ENCODE measurements at places on chromosomes 6 and 20.

- DNase-seq = no peak
Measured at GRCh38 chr20:56730003-56730402, 100.9 kb downstream of the TFAP2C start.

GRCh38 chr20:46014517-46015396 is 6.0 kb downstream of the MMP9 start:
- no peak for DNase-seq

DNA sequence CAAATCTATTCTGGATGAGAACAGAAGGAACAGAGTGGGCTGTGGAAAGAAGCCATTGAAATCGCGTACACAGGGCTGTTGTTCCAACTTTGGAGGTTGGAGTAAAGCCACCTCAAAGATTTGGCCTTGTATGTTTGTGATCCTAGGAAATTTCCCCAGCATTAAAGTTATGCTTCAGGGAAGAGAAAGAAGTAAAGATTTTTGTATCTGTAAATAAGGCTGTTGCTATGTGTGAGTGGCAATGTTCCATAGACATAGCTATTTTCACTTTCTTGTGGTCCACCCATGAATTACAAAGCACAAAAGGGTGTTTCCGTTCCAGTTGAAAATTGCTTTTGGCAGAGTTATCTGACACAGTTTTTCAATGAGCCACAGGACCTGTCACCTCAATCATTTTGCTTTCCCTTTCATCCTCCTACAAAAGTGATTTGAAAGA is 321.3 kb downstream of the TFAP2B start:
- no peak for DNase-seq

- no peak for DNase-seq
Measured at GRCh38 chr6:18266523-18266912, 2.2 kb upstream of the DEK start.

GRCh38 chr20:22338140-22338708 is 246.1 kb downstream of the FOXA2 start:
- DNase-seq = no peak

- DNase-seq = no peak
Measured at GRCh38 chr20:58708246-58708931, 15.8 kb downstream of the NPEPL1 start.

DNA sequence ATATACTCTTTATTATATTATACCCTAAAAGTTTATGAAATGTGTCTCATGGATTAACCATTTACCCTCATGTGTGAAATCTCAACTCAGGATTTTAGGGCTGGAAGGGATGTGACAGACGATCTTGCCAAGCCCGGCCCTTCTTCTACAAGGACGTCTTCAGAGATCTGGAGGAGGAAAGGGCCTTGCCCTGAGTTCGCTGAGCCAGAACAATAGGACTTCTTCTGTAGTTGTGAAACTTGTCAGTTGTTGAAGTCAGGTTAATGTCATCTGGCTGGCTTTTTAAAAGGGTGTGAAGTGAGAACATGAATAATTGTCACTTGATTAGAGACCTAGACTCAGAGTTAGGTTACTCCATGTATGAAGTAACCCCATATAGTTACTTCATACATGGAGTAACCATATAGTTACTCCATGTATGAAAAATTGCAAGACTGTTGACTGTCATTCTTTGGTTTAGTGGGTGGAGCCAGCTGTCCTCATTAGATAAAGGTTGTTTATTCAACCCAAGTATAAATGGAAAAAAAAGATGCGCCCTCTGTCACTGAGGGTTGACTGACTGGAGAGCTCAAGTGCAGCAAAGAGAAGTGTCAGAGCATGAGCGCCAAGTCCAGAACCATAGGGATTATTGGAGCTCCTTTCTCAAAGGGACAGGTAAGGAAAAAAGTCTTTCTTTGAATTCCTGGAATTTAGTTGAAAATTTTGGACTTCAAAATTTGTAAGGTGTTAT is at the start of gene ARG1:
TSS of gene ARG1 (plus strand) at position 541 of the 730 bp plus-strand sequence. CDS start at position 598, 57 bp downstream.
- no peak for DNase-seq

- DNase-seq = no peak
Measured at GRCh38 chr20:14817101-14817500, 479.7 kb upstream of the FLRT3 start.

- no peak for DNase-seq
Measured at GRCh38 chr6:25263657-25264056, 15.5 kb upstream of the CARMIL1 start.

DNA sequence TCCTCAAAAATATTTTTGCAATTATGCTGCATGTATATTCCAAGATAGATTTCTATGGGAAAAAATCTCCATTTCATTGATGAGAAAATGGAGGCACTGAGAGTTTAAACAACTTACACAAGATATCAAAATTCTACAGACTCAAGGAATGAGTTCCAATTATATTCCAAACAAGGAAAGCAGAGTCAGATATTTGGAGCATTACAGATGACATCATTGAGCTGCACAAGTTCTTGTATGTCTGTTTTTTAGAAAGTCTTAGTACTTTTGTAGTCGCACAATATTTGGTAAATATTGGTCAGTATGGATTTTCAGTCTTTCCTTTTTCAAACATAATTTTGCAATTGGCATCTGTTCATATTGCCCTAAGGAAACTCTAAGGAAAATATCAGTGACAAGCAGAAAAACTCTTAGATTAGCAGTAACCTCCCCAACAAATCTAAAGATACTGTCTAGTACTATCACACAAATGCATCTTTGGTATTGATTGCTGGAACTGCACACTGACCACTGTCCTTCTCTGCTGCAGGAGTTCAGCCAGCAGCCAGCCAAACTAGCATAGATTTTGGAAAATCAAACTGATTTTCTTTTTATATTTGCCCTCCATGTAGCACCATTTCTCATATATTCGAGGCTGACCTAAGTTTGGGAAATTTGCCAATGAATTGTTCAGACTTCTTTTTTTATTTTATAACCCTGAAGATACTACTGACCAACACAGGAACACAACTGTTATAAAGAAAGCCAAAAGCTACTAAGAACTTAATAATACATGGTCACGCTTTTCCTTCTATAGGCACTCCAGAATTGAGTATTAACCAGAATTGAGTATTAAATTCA is 51.7 kb upstream of the TBX18 start:
- no peak for DNase-seq

GRCh38 chr20:47024461-47024937 is 129.9 kb downstream of the EYA2 start:
- DNase-seq = no peak

DNA sequence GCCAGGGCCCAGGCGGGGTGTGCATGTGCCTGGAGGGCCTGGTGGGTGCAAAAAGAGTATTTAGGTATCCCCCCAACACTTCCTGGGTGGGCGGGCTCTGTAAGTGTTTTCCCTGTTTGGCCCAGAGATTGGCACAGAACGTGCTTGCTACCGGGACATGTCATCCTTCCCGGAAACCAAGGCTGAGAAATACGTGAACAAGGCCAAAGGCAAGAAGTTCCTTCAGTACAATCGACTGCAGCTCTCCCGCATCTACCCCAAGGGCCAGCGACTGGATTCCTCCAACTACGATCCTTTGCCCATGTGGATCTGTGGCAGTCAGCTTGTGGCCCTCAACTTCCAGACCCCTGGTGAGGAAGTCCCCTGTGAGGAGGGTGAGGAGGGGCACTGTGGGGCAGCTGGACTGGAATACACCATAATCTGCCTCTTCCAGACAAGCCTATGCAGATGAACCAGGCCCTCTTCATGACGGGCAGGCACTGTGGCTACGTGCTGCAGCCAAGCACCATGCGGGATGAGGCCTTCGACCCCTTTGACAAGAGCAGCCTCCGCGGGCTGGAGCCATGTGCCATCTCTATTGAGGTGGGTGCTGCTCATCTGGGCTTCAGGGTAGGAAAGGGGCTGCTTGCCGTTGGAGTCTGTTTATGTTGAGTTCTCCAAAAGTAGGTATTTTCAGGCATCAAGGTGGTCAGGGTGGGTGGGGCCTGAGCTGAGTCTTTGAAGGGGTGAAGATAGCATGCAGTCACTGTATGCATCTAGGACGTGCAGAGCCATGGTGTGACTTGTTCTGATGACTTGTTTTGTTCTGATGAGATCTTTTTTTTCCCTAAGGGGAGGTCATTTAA is 35.2 kb downstream of the PLCG1 start:
- no peak for DNase-seq

- no peak for DNase-seq
Measured at GRCh38 chr6:155710704-155711103, 255.1 kb upstream of the NOX3 start.

DNA sequence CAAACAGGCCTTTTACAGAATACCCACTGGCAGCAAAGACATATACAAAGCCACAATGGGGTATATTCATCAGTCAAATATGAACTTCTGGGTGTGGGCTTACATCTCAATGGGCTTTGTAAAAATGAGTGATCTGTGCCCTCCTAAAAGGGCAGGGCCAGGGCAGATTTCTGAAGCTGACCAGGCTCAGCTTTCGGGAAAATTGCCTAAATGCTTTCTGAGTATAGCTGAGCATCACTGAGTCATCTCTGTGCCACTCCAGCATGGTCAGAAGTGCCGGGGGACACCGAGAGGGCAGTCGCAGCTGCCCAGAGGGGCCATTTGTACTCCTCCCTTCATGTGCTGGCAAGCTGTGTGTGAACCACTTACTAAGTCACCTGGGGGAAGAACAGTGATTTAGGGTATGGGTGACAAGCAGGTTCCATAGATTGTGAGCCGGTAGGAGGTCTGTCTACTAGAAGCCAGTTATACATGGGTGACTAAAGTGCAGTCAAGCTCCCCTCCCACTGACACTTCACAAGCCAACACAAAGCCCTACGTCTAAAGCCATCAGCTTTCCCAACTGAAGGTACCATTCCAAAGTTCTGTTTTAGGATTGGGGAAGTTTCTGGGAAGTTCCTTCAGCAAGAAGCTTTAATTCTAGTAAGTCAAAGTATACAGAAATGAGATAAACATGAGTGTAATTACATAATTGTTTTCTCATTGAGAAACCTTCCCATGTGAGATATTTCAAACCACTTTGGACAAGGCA is 147.6 kb upstream of the TAB2 start:
- no peak for DNase-seq

DNA sequence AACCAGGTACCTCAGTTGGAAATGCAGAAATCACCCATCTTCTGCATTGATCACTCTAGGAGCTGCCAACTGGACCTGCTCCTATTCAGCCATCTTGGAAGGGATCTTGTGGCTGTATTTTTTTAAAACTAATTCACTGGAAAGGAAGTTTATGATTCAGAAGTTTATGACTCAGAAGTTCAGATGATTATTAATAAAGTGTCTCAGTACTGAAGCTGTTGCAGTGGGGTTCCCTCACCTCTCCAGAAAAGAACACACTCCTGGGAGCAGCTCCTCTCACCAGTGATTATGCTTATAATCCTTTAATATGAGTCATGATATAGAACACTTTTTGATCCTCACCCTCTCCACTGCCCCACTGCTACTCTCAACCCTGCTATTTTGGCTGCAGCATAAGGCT is 291.2 kb upstream of the HS3ST5 start:
- DNase-seq = no peak

DNA sequence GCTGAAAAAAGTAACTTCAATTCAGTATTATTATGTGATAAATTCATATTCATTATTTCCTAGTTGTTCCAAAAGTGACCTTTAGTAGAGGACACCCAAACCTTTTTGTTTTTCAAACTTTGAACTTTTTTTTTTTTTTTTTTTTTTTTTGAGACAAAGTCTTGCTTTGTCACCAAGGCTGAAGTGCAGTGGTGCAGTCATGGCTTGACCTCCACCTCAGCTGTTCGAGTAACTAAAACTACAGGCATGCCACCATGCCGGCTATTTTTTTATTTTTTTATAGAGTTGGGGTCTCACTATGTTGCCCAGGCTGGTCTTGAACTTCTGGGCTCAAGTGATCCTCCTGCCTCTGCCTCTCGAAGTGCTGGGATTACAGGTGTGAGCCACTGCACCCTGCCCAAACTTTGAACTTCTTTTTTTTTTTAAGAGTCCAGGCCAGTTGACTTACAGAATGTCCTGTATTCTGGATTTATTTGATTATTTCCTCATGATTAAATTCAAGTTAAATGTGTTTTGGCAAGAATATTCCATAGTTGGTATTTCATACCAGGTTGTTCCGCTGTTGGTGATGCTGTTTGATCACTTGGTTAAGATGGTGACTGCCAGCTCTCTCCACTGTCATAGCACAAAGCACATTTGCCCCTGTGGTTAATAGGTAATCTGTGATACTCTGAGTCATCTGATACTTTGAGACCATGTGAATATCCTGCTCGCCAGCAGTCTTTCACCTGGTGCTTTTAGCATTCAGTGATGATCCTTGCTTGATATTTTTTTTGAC is 48.0 kb downstream of the VAPB start:
- DNase-seq = no peak

DNA sequence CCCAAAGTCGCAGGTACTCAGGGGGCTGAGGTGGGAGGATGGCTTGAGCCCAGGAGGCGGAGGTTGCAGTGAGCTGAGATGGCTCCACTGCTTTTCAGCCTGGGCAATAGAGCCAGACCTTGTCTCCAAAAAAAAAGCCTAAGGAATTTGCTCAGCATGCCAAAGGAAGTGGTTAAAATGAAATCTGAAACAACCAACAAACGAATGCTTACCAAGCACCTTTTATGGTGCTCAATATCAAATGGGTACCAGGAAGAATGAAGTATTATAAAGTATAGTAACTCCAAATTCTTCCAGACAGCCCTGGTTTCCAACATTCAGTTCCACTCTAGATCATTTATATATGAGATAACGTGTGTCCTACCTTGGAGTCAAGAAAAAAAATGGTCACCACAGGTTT is 14.0 kb downstream of the GMDS start:
- DNase-seq = no peak

DNA sequence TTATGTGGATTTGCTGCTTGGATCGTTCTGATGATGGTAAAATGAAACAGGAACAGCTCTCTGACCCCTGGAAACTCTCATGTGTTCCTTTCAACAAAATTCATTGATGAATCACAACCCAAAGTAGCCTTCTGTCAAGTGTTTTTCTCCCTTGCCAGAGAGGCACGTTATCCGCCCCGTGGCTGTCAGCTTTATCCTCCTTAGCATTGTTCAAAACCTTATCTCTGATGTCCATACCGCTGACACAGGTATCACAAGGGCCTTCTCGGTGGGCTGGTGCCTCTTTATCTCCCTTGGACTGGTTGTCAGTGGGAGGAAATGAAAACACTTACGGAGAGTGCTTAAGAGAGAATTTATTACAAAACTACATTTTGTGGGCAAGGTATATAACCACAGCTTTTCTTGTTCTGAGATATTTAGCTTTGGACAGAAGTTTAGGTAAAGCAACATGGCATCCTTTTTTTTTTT is 84.9 kb downstream of the TIAM2 start:
- DNase-seq = no peak

DNA sequence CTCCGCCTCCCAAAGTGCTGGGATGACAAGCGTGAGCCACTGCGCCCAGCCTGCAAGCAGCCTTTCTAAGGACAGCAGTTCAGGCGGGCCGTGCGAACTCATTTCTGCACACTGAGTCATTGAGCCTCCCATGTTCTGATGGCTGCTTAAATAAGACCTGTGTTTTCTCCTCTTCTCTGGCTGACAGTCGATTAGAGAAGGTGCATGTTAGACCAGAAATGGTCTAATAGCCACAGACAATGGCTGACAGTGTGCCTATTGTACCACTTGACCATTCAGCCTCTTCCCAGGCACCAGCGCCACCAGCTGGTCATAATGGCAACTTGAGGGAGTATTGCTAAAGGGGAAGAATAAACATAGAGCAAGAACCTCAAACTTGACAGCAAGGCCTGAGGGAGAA is 6.2 kb downstream of the CST11 start:
- no peak for DNase-seq

GRCh38 chr6:40532349-40533000 is 54.7 kb downstream of the LRFN2 start:
- peak; percentile 73 for DNase-seq

GRCh38 chr20:55744896-55745295 is 260.4 kb downstream of the CBLN4 start:
- no peak for DNase-seq

- no peak for DNase-seq
Measured at GRCh38 chr6:140548366-140548765, 1173.9 kb upstream of the CITED2 start.

GRCh38 chr6:116887894-116888293 is 10.9 kb downstream of the RFX6 start:
- DNase-seq = no peak
